Endothelial cell of umbilical vein (primary cell): ENCODE measurements at places on chromosomes 3 and 15. TPM values are rescaled to one million over a fixed set of nuclear protein-coding genes. Genes with fewer than 3 reads are reported as not detected.

GRCh38 chr15:59298225-59298853, 74.3 kb downstream of the MYO1E start:
- H3K27ac ChIP-seq, result no peak overlapping the region
- no peaks in the 10 kb centered on the region for H3K27me3 ChIP-seq
- no peak for DNase-seq
- H3K4me3 ChIP-seq, result no peak overlapping the region
- no peaks in the 10 kb centered on the region for H3K36me3 ChIP-seq
- H3K4me1 ChIP-seq, result peaks cover 51% of the 10 kb centered on the region

DNA sequence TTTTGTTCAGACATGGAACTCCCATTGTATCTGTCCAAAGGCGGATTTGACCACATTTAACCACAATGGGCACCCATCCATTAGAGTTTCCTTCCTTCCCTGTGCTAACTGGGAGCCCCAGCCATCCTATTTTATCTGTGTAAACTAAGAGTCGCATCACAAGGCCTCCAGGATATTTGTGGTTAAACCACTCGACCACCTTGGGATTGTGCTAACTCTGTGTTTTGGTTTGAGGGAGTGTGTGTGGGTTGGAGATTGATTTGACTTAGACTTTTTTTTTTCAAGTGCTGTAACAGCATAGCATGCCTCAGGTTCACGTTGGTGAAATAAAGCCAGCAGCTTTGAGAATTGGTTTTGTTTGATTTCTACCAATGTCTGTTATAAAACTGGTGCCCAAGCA, 100.4 kb upstream of the TP63 start:
- H3K27ac ChIP-seq, result no peak overlapping the region
- no peak for DNase-seq
- no peaks in the 10 kb centered on the region for H3K36me3 ChIP-seq
- no peaks in the 10 kb centered on the region for H3K27me3 ChIP-seq

GRCh38 chr3:39724233-39724846, 85.1 kb upstream of the MYRIP start:
- H3K27me3 ChIP-seq, result no peaks in the 10 kb centered on the region
- H3K4me1 ChIP-seq, result no peaks in the 10 kb centered on the region
- peak; percentile 58 for DNase-seq
- H3K4me3 ChIP-seq, result no peak overlapping the region

- no peak for DNase-seq
- H3K27me3 ChIP-seq, result no peaks in the 10 kb centered on the region
- H3K36me3 ChIP-seq, result peaks cover 7% of the 10 kb centered on the region
- no peak overlapping the region for H3K27ac ChIP-seq
- H3K4me1 ChIP-seq, result no peaks in the 10 kb centered on the region
- H3K4me3 ChIP-seq, result no peak overlapping the region
Observed at GRCh38 chr3:38018296-38019266, 10.9 kb downstream of the PLCD1 start.

DNA sequence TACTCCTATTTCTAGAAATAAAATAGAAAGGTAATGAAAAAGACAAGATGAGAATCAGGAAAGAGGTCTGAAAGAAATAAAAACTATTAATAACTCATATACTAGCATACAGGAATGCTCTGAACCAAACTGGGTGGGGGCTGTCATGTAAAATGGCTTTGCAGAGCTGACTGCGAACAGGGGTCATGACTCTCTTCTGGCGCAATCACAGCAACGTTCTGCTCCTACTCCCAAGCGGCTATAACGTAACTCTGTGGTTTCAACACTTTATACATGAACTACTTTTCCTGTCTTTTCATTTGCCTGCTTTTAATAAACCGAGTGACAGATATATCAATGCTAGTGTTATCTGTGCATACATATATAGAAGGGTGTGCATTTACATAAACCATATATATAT, 116.7 kb downstream of the DLG1 start:
- no peaks in the 10 kb centered on the region for H3K27me3 ChIP-seq
- DNase-seq, result no peak
- no peak overlapping the region for H3K27ac ChIP-seq
- no peaks in the 10 kb centered on the region for H3K36me3 ChIP-seq
- no peaks in the 10 kb centered on the region for H3K4me1 ChIP-seq
- no peak overlapping the region for H3K4me3 ChIP-seq

- no peak for DNase-seq
- H3K27me3 ChIP-seq, result no peaks in the 10 kb centered on the region
- H3K27ac ChIP-seq, result no peak overlapping the region
- H3K4me1 ChIP-seq, result no peaks in the 10 kb centered on the region
- no peaks in the 10 kb centered on the region for H3K36me3 ChIP-seq
- no peak overlapping the region for H3K4me3 ChIP-seq
Observed at GRCh38 chr15:79341396-79341795, 30.5 kb downstream of the TMED3 start.

Gene TIMMDC1
- 76.2 and 80.8 TPM in 2 replicates for total RNA-seq

Gene ISLR2
- not detected in 2 replicates for total RNA-seq
